Right ventricle myocardium inferior (tissue), 1 donor: ENCODE measurements at places on chromosomes 16 and 17. TPM values are rescaled to one million over a fixed set of nuclear protein-coding genes. Genes with fewer than 3 reads are reported as not detected.
A peak's percentile ranks its signal among the peaks of the same experiment; 100 is the strongest.

The SLFN13 gene
- total RNA-seq = 6.7 TPM

The ITGA2B gene
- 0.78 TPM for total RNA-seq

DNA sequence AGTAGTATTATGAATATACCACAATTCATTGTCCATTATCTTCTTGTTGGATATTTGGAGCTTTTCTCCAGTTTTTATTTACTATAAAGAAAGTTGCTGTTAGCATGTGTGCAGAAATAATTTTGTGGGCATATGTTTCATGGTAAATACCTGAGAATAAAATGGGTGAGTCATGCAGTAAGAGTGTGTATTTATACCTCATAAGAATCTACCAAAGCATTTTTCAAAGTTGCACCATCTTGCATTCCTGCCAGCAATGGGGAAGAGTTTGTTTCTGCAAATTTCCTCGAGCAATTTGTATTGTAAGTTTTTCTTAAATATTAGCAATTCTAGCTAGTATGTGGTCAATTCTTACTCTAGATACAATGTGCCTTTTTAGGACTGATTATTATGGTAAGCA lies 7.9 kb upstream of the MON1B start:
- no peak for DNase-seq

DNA sequence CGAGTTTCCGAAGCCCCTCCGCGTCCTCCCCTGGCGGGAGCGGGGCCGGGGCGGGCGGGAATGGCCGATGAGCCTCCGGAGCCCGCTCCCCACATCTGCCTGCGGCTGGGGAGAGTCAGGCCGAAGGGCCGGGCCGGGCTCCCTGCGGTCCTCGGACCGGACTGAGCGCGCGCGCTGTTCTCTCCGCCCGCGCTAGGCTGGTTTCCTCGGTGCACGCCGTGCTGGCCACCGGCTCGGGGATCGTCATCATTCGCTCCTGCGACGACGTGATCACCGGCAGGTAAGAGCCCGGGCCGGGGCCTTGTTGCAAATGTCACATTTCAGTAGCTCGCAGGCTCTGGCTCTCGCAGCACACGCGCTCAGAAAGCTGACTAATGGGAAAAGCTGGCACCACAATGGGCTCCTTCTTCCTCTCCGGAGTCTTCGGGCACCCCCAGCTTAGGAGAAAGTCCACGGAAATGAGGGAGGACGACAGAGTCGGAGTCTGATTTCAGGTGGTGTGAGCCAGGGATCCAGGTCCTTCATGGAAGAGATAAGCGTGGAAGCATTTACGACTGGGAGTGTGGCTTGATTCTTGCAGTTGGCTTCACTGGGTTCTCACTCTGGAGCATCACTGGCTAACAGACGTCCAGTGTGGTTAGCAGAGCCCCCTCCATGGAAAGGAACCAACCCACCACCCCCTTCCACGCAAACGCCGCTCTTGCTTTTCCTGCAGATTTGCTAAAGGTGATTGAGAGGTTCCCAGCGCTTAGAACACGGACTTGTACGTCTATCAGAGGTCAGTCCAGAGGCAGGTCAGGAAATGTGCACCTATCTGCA lies 715 bp downstream of the TLCD3A start:
- DNase-seq = peak; percentile 74

DNA sequence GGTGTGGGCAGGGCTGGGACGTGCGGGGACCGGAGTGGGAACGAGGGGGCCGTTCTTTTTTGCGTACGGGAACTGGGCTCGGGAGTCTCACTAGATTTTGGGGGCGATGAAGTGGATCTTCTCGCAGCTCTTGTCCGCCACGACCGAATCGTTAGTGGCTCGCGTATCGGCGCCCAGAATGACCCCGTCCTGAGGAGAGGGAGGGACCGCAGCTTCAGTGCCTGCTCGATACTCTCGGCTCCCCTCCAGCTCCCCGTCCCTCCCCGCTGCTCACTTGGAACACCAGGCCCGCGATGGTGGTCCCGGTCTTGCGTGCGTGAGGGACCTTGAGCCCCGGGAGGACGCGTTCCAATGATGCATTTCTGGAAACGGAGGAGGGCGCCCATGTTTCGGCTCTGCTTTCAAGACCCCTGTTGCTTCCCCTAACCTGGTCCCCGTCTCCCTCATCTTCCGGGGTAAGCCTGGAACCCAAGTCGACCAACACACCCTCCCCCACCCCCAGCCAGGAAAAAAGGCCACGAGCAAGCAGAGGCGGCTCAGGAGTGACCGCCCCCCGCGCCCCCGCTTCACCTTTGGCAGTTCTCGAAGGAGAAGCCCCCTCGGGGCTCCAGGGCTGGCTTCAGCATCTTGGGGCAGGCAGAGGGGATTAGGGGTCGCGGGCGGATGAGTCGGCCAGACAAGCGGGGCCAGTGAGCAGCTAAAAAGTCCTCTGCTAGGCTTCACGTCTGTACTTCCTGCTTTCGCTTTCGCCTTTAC lies at the start of gene PSMB10:
PSMB10 (minus strand) TSS at position 727 of the 756 bp plus-strand sequence; CDS start at position 626, 101 bp downstream.
- DNase-seq = peak; percentile 84

- no peak for DNase-seq
Measured at GRCh38 chr17:57467801-57468200, 211.5 kb downstream of the MSI2 start.
